ENCODE measurements at places on chromosomes 13 and 19.

DNA sequence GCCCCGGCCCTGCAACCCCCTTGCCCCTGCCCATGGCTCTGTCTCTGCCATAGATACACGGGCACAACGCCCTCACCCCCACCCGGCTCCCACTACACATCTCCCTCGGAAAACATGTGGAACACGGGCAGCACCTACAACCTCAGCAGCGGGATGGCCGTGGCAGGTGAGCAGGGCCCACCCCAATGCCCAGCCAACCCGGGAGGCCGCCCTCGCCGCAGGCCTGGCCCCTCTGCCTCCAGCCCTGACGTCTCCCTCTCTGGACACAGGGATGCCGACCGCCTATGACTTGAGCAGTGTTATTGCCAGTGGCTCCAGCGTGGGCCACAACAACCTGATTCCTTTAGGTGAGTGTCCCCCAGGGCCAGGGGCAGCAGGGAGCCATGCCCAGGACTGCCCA lies 7.7 kb downstream of the YIPF2 start:
- DNase-seq, result no peak

DNA sequence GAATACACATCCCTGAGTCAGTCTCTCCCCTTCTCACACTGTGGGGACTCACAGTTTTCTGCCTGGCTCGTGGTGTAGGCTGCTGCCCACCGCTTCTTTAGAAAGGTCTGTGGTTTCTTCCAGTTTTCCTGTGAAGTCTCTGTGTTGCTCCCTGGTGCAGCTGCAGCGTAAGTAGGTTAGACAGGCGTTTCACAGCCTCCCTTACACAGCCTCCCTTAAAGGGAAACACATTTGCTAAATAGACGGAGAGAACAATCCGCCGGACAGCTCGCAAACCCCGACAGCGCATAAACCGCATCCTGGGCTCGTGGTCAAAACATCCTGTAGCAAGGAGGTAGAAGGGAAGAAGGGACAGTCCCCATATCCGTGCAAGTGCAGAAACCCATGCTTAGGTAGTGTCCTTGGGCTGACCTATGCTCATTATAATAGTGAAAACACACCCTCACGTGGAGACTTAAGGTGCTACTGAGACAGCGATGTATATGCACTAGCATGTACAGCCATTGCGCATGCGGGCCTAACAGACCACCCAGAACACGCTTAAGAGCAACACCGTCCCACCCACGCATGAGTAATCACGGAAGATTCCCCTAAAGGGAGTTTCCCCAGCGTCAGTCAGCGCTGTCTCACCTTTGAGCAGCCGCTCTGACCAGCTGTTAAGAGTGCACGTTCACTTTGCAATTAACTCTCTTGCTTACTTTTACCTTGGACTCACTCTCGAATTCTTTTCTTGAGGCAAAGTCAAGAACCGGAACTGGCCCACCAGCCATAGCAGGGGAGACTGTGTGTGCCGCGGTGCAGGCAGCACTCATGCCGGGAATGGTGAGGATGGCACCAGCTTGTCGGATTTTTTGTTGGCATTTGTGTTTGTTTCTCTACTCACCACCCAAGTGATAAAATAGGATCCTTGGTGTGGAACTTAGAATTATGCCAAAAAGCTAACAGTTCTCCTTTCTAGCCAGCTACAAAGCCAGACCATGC lies 16.6 kb downstream of the SIGLEC8 start:
- DNase-seq, result no peak

GRCh38 chr19:41955521-41955920 lies 3.6 kb downstream of the RABAC1 start:
- no peak for DNase-seq

DNA sequence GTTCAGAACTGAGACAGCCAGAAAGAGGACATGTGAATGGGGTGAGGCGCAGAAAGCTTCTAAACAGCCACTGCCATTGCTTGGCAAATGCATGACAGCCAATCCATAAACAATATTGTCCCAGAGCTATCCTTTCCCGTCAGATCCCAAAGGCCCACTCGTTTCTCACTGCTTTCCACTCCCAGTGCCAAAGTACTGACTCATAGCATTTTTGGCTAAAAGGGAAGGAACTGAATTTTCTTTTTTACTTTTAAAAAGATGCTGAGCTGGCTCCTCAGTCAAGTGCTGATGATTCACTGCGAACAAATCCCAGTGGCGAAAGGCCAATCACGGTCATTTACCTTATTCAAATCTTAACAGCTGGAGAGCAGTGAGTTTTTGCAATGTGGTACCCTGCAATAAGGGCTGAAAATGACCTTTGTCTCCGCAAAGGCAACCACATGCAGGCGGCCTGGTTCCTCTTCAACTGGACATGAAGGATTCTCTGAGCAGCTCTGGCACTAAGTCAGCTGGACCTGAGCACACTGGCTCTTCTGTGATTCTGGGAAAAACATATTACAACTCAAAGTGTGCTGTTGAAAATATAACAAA lies 151.7 kb downstream of the DCLK1 start:
- DNase-seq, result no peak

GRCh38 chr19:51001515-51001914 lies at the start of gene KLK8:
Gene KLK8, minus strand, starts transcription at chr19:51001604. Its CDS starts 437 bp downstream, at chr19:51001167.
- DNase-seq, result no peak

DNA sequence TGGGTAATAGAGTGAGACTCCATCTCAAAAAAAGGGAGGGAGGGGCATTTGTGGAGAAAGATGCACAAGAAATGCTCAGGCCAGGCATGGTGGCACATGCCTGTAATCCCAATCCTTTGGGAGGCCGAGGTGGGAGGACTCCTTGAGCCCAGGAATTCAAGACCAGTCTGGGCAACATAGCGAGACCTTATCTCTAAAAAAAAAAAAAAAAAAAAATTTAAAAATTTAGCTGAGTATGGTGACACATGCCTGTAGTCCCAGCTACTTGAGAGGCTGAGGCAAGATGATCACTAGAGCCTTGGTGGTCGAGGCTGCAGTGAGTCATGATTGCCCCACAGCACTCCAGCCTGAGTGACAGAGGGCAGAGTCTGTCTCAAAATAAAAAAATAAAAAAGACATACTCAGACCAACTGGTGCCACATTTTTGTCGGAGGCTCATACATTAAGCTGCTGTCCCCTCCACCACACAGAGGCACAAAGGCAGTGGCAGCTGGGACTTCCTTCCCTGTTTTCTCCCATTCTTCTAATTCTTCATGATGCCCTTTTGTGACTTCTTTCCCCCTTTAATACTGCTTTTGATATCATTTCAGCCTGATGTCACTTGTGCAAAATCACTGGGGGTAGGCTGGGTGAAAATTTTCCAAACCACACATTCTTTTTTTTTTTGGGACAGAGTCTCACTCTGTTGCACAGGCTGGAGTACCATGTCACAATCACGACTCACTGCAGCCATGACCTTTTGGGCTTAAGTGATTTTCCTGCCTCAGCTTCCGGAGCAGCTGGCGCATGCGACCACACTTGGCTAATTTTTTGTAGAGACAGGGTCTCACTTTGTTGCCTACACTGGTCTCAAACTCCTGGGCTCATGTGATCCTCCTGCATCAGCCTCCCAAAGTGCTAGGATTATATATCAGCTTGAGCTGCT lies 26.8 kb upstream of the CXCL17 start:
- no peak for DNase-seq

GRCh38 chr19:7978179-7978825 lies 27.1 kb downstream of the ELAVL1 start:
- no peak for DNase-seq

- no peak for DNase-seq
Measured at GRCh38 chr19:56837004-56837403, 3.5 kb downstream of the PEG3 start.

DNA sequence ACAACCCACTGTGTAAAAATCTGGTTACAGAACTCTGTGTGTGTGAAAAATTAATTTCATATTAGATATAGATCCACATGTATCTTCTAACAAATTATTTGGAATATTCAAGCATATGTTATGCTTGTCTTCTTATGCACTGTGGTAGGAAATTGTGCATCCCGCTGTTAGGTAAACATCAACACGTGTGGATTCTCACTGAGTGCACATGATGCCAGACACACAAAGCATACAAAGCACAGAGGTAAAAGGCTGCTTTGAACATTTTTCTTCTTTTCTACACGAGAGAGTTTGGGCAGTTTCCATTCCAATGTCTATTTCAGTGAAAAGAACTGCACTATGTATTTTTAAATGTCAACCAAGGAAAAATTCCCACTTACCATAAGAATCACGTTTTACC lies 354.9 kb downstream of the PCDH9 start:
- DNase-seq, result no peak

GRCh38 chr19:52336117-52336790 lies at the start of gene ZNF610:
Gene ZNF610, plus strand, starts transcription at chr19:52336243. Its CDS starts 12,930 bp downstream, at chr19:52349173.
- DNase-seq, result peak; percentile 49

GRCh38 chr19:16261584-16262368 lies 62.9 kb upstream of the KLF2 start:
- DNase-seq, result no peak

DNA sequence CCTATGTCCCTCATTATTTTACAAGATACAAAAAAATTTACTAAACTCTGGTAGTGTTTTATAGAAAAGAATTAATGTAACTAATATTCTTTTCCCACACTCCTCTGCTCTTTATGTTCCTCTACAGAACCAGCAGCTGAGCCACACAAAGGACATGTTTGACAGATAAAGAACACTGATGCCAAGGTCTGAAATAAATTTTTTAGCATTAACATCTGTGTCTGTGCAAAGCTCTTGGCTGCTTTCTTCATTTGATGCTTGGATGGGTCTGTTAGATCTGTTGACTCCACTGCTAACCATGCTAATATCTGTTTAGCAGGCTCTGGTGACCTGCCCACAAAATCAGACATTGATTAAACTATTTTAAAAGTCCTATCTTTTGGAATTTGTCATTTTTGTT lies 2363.8 kb downstream of the PCDH9 start:
- no peak for DNase-seq

GRCh38 chr19:1104311-1105007 lies 665 bp downstream of the GPX4 start:
- DNase-seq, result peak; percentile 66

- DNase-seq, result no peak
Measured at GRCh38 chr19:903266-903797, 9.7 kb downstream of the R3HDM4 start.

GRCh38 chr19:46704379-46705076 lies 12.4 kb downstream of the PRKD2 start:
- DNase-seq, result peak; percentile 55

- DNase-seq, result peak; percentile 78
Measured at GRCh38 chr13:39602614-39603366, at the start of gene LHFPL6. Gene LHFPL6, minus strand, starts transcription at chr13:39603193.

DNA sequence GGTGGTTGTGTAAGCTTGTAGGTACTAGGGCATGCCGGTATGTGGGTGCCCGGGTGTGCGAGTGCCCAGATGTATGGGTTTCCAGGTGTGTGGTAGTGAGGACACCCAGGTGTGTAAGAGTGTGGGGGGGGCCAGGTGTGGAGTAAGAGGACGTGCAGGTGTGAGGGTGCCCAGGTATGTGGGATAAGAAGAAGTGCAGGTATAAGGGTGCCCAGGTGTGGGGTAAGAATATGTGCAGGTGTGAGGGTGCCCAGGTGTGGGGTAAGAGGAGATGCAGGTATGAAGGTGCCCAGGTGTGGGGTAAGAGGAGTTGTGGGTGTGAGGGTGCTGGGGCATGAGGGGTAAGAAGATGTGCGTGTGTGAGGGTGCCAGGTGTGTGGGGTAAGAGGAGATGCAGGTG lies 14.3 kb downstream of the MARK4 start:
- no peak for DNase-seq

DNA sequence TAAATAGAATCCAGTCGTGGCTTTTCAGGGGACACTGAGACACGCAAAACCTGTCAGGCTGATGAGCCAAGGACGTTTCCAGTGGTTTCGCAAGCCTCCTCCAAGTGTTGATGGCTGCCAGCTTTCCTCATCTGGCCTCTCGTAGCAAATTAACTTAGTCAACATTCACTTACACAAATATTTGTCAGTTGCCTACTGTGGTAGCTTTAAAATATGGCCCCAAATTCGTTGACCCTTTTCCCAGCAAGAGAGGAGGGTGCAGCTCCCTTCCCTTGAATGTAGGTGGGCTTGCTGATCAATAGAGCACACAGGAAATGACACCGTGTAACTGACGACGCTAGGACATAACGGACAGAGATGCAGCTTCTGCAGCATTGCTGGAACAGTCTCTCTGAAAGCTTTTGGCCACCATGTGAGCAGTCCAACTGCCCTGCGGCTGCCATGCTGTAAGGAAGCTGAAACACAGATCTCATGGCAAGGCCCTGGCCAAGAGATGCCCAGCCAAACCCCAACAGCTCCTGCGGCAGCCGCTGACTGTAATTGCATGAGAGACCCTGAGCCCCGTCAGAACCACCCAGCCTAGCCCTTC lies 5.5 kb upstream of the RANBP3 start:
- DNase-seq, result peak; percentile 19

DNA sequence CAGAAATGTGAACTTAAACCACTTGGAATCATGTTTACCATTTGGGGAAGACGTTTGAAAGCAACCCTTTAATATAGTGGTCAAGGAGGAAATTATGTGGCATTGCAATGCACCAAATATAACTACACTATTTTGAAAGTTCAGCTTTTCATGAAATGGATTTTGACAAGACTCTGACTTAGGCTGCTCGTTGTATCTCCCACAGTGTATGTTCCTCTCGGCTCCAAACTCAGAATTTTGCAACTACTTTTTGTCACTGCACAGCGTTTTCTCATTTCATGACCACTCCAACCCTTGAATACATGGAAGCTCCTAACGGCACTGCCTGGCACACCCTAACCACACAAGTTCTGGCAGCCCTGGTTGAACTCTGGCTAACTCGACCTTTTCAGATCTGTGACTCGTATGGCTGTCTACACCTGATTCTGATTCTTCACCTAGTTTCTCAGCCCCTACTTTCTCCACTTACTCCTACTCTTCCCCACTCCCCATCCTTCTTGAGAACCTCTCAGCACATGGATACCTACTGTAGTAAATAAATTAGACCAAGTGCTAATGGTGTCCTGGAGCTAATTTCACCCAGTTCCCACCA lies 7.0 kb upstream of the POMP start:
- no peak for DNase-seq

- DNase-seq, result no peak
Measured at GRCh38 chr13:23613596-23613995, 43.4 kb downstream of the TNFRSF19 start.

DNA sequence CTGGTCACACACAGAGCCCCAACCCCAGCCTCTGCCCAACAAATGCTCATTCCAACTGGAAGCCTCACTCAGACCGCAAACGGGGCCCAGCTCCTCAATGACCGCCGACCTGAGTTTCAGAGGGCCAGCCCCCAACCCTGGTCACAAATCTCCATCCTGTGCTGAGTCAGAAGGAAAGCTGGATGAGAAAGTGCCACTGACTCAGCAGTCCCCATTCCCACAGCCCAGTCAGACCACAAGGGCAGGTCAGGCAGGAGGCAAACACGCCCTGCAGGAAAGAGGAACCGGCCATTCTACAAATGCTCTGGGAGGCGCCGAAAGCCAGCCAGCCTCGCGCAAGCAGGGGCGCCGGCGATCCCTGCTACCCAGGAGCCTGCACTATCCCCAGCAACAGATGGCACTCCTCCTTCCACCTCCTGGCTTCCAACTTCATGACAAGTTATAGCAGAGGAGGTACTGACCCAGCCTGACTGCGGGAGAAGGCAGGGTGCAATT lies 14.1 kb upstream of the PRKD2 start:
- peak; percentile 73 for DNase-seq

GRCh38 chr13:71290963-71291841 lies 575.8 kb downstream of the DACH1 start:
- no peak for DNase-seq
